ENCODE measurements at places on chromosomes 7 and 10.

DNA sequence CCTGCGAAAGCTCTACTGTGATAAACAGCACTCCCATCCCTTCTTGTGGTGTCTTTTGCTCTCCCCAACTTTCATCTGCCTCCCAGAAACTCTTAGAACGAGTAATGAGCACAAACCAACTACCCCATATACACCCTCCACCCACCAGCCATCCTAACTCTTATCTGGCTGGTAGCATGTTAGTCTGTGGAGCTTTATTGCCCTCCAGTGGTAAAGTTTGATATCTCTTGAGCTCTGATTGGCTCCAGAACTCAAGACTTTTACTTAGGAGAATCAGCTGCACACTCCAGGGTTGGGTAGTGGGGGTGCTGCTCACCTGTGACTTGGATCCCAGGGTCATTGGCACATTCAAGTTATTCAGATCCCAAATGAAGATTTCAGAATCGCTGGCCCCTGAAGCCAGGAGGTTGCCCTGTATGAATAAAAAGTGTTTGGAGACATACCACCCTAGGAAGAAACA is 10.9 kb downstream of the SEC31B start:
- DNase-seq: peak; percentile 70

GRCh38 chr10:11877591-11877905 is 54.4 kb downstream of the PROSER2 start:
- DNase-seq: no peak

- peak; percentile 58 for DNase-seq
Measured at GRCh38 chr10:96998329-96998888, 166.3 kb downstream of the LCOR start.

GRCh38 chr7:67753891-67754290 is 757.3 kb downstream of the TYW1 start:
- no peak for DNase-seq

GRCh38 chr10:48607356-48608278 is 2.7 kb upstream of the ARHGAP22 start:
- DNase-seq: peak; percentile 22

DNA sequence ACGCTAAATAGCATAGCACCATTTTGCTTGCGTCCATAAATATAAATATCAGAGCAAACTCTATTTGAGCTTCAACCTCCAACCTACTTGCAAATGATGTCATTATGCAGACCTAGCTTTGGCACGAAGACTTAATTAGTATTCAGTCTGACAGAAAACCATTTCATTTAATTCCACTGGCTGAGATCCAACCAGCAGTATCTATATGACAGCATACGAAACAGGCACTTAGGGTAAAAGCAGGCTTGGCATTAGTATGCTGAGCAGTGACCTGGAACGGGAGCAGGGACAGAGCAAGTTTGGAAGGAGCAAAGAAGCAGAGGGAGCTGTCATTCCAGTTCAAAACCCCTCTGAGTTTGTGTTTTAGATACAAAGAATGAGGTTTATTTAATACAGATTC is 312.5 kb upstream of the CHRM2 start:
- DNase-seq: no peak

GRCh38 chr7:52797801-52798200 is 237.6 kb upstream of the POM121L12 start:
- no peak for DNase-seq

GRCh38 chr7:75662579-75663301 is 76.0 kb downstream of the HIP1 start:
- DNase-seq: no peak

GRCh38 chr10:113322843-113323242 is 230.0 kb upstream of the HABP2 start:
- DNase-seq: no peak

DNA sequence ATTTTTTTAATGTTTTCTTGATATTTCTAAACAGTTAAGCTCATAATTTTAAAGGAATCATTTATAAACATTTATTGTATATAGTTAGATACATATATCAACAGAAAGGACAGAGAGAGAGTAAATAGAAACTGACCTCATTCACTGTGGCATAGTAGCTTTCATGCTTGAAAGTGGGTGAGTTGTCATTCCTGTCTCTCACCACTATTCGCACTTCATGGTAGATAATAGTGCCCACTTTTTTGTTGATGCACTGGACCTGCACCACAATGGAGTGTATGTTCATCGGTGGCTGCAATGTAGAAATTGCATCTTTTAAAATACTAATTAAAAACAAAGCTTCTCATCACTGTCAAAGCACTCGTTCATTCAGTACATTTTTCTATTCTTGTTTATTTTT is 432.0 kb downstream of the PCDH15 start:
- no peak for DNase-seq

DNA sequence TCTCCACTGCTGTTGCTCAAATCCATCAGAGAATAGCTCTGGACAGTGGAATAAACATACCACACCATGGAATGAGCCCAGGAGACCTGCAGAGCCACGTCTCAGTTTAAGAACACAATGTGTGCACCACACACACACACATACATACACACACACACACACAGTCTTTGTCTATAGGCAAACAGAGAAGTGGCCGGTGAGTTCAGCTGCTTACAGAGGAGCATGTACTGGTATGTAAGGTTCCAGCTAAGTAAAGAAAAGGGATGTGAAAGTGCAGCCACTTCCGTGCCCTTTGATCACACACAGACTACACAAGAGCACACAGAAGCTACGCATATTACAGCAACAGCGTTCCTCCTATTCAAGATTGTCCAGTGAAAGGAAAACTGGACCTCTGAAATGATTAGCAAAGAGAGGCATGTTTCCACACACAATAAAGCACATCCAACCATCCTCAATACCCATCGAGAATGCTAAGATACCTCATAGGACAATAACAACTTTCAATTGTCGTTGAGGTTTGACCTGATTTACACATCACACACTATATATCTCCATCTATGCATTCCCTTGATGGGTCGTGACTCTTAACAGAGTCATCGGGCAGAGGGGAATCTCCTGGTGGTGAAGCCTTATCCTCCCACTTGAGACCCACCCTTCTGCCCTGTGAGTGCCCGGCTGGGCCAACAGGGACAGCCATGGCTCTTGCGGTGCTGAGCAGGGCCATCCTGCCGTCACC is 23.6 kb downstream of the SLC35B4 start:
- DNase-seq: no peak

DNA sequence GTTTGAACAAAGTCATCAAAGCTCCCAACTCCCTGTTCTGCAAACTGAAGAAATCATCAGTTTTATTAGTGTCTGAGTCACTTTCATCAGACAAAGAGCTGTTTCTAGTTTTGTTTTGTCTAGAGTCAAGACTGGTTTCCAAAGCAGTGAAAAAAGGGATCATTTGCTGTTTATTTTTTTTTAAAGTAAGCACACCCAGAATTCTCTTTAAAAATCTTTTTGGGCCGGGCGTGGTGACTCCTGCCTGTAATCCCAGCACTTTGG is 972.0 kb upstream of the CELF2 start:
- DNase-seq: peak; percentile 6

- DNase-seq: no peak
Measured at GRCh38 chr10:73232887-73233286, 14.2 kb downstream of the DNAJC9 start.

GRCh38 chr10:14617852-14618251 is 156.8 kb downstream of the FAM107B start:
- peak; percentile 23 for DNase-seq

- no peak for DNase-seq
Measured at GRCh38 chr7:50149369-50149768, 56.3 kb upstream of the ZPBP start.

GRCh38 chr7:56074371-56074791 is 10.3 kb downstream of the SUMF2 start:
- peak; percentile 78 for DNase-seq

DNA sequence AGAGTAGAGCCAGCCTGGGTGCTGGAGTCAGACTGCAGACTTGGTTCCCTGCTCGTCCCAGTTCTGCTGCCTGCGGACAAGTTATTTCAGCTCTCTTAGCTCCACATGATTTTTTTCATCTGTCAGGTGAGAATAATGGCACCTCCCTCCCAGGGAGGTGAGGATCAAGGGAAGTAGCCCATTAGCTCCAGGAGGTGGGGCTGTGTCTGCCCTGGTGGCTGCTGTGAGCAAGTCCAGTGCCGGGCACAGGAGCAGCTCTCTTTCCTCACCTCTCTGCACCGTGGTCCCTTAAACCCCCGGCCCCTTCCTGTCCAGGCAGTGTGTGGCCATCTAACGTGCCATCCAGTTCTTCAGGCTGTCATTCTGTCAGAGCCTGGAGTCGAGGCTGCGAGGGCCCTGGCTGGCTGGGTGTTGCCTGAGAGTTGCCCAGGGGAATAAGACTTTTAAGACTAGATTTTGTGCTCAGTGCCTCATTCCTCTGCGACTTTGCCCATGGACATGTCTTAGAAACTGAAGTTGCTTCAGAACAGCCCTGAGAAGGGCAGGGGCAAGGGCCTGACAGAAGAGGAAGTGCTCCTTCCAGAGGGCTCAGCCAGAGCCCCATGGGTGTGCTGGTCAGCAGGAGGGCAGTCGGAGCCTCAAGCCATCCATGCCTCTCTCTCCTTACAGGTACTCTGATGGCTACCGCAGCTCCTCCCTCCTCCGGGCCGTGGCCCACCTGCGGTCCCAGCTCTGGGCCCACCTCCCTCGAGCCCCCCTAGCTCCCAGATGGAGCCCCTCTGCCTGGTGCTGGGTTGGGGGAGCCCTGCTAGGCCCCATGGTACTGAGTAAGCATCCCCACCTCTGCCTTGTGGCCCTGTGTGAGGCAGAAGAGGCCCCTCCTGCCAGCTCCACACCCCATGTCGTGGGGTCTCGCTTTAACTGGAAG is 5.0 kb downstream of the ABCB8 start:
- no peak for DNase-seq

- peak; percentile 59 for DNase-seq
Measured at GRCh38 chr7:112157072-112157471, 49.1 kb downstream of the DOCK4 start.

GRCh38 chr10:99784727-99785441 is 2.4 kb downstream of the ABCC2 start:
- DNase-seq: peak; percentile 35

DNA sequence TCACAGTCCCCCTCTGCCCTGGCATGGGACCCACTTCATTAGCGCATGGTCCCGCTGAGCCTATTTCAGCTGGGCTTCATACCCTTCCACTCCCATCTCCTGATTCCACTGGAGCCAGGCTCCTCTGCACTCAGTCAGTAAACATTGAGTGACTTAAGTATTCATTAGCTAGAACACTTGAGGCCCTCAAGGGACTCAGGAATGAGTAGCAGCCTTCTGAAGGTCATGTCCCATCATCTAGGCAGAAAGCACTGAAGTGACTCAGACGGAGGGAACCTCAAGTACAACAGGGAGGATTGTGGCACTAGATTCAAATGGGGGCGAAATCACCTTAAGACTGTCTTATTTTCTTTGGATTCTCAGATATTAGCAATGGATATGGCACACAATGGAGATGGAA is 186.6 kb upstream of the INHBA start:
- DNase-seq: peak; percentile 64

DNA sequence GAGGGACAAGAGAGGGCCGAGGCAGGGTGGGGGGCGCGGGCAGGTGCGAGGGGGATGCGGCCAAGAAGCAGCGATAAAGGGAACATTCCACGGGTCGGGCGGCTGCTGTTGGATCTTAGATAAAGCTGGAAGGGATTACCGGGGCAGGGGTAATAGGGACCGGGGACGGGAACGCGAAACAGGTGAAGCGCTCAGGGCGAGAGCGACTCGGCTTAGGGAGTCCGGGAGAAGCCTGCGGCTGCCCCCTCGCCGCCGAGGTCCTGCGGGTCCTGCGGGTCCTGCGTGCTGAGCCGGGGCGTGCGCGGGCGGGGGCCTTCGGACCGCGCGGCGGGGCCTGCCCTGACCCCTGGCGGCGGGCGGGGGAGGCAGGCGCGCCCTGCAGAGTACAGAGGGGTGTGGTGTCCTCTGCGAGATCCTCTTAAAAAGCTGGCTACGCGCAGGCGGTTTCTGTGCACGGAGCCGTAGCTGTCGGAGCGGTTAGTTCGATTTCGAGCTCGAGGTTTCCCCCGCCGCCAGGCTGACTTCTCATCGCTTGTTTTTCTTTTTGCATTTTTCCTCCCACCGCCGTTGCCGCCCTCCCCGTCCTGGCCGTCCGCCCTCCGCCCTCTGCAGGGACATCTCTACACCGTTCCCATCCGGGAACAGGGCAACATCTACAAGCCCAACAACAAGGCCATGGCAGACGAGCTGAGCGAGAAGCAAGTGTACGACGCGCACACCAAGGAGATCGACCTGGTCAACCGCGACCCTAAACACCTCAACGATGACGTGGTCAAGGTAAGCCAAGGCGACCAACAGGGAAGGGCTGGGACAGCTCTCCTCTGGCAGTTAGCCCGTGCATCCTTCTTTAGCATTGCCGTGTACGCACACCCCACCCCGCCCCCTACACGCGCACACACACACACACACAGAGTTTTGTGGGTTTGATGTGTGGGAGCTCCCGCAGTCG is 1.4 kb downstream of the CAV1 start:
- peak; percentile 90 for DNase-seq

DNA sequence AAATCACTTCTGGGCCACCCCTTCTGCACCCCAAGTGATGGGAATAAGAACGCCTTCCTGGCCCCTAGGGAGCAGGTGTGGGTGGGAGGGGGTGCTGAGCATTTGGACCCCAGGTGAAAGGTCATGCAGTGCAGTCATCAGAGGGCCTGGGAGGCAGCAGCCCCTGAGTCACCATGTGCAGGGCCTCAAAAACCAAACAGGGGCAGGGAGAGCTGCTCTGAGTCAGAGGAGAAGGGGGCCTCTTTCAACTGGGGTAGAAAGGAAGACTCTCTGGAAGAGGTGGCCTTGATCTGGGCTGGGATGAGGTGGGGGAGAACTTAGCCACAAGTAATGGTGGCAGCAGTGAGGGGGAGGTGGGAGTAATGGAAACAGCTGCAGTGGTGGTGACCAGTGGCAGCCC is 164.3 kb downstream of the BUB3 start:
- DNase-seq: no peak

GRCh38 chr10:109504401-109504800 is 418.9 kb downstream of the XPNPEP1 start:
- peak; percentile 62 for DNase-seq

DNA sequence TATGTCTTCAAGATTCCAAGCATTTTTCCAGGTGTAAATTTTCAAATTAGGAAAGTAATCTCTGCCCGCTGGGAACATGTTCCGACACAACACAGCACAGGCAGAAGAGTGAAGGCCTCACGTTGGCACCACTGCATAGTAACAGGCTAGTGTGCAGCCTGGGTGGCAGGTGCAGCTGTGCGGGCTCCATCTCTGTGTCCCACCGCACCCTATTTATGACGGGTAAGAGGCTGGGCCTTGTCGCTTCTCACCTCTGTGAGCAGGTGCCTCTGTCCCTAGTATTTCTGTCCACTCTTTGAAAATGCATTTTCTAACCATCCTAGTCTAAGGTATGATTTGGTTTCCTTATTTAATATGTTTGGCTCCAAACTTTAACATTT is 24.1 kb downstream of the VIPR2 start:
- no peak for DNase-seq

DNA sequence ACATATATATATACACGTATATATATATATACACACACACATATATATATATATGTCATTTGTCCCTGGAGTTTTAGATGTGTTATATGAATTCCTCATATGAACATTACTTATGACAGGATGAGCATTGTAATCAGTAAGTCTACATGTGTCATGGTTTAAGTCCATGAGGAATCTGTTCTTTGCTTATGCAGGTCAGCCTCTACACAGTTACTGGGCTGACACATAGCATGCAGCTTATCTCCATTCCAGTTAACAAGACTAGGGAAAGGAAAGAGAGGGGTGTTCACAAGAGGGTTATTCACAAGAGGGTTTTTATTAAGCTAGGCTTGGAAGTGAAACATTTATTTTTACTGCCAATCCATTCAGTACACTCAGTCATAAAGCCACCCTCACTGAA is 226.7 kb downstream of the SNX13 start:
- DNase-seq: peak; percentile 16

- no peak for DNase-seq
Measured at GRCh38 chr10:63042256-63042655, 90.9 kb upstream of the NRBF2 start.

Data from fibroblast of skin of back (primary cell).